ENCODE measurements at places on chromosomes 11 and 22.

GRCh38 chr11:131889760-131890581 is 519.6 kb downstream of the NTM start:
- no peak for DNase-seq

GRCh38 chr11:24794064-24794463 is 297.2 kb downstream of the LUZP2 start:
- no peak for DNase-seq

DNA sequence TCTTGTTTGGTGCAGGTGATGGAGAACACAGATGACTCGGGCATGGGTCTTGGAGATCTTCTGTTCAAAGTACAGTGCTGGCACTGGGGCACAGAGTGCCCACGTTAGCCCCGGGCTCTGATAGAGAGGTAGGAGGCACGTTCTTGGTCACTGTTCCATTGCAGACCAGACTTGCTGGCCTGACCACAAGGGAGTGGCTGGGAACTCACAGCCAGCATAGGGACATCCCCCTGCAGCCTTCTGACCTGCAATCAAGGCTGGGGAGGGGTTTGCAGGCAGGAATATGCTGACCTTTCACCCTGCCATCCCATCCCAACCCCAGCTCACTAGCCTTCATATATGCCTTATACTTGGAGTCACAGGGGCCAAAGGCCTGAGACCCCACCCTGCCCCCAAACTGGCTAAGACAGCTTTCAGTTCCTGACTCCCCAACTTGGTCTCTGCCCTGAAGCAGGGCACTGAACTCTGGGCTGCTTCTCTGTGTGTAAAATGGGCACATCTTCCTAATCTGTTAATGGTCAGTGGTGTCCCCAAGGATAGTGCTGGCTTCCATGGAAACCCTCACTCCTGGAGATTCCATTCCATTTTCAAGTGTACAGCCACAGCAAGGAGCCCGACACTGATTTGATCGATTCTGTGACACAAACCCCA is 4.6 kb downstream of the MRPL49 start:
- no peak for DNase-seq

DNA sequence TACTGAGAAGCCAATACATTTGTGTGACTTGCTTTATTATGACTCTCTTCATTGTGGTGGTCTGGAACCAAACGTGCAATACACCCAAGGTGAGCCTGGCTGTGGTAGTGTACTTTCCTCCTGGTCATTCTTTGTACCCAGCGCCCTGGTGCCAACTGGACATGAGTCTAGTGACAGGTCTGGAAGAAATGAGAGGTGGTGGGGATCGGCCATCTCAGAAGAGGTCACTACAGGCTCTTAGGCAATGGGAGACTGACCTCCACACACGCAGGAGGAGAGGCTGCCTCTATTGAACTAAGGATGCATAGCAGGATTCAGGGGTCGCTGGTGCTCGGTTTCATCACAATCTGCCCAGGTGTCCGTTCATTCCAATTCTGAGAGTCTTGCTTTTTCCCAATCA is 56.4 kb upstream of the RTL6 start:
- DNase-seq, result no peak

DNA sequence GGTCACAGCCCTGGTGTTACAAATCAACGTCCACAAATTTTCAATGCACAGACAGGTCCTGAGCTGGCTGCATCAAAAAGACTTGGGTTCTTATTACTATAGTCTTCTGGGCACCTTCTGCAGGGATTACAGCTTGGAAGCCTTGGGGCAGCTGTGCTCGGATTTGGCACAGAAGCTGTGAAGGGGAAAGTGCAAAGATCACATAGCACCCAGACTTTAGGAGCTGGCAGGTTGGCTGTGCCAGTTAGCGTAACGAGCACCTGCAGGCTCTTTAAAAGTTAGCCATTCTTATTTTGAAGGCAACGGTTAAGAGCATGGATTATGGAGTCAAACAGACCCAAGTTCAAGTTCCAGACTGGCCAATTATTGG is 100.4 kb downstream of the ARL14EP start:
- DNase-seq, result no peak

DNA sequence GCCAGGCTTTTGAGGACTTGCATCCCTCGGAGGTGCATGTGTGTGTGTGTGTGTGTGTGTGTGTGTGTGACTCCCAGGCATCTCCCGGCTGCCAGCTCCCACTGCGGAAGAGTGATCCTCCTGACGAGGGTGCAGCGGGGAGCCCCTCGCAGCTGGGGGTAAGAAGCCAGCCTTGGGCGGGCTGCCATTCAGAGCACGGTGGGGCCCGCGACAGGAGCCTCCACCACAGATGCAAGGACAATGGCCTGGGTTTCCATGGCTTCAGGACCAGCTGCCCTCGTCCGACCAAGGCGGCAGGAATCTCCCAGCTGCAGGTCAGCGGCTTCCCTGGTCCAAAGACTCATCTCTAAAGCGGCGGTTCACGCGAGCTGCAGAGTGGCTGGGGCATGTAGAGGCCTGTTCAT is 908.5 kb downstream of the BRD1 start:
- no peak for DNase-seq

- DNase-seq, result no peak
Observed at GRCh38 chr11:71454470-71455113, 1.6 kb downstream of the NADSYN1 start.

GRCh38 chr11:96257972-96258934 is 84.7 kb downstream of the MAML2 start:
- peak; percentile 51 for DNase-seq

GRCh38 chr22:36331306-36331911 is 56.4 kb downstream of the MYH9 start:
- peak; percentile 81 for DNase-seq

DNA sequence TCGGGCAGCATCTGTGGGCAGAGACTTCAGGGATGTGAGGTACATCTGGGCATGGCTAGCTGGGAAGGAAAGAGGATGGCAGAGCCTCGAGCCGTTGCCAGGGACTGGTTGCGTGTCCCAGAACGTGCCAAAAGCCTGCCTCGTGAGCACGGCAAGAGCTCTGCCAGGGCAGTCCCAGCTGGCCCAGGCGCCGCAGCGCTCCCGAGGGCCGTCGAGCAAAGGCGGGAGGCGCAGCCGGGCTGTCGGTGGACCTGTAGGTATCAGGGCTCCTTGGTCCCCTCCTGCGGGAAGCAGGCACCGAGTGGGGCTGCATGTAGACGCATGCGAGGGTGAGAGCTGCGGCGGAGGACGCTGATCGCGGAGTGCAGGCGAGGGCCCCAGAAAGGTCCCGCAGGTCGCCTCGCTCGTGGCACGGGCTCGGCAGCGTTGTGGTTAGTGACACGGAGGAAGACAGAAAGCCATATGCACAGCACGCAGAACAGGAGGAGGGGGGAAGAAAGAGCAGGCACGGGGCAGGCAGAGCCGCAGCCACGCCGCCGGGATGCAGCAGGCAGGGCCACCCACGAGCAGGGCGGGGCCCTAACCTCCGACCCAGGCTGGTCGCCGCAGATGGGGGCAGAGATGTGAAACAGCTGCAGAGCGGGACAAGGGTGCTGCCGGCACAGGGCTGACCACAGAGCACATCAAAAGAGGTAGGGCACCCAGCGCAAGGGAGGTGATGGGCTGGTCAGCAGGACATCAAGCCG is 18.0 kb downstream of the LSP1 start:
- DNase-seq, result no peak

DNA sequence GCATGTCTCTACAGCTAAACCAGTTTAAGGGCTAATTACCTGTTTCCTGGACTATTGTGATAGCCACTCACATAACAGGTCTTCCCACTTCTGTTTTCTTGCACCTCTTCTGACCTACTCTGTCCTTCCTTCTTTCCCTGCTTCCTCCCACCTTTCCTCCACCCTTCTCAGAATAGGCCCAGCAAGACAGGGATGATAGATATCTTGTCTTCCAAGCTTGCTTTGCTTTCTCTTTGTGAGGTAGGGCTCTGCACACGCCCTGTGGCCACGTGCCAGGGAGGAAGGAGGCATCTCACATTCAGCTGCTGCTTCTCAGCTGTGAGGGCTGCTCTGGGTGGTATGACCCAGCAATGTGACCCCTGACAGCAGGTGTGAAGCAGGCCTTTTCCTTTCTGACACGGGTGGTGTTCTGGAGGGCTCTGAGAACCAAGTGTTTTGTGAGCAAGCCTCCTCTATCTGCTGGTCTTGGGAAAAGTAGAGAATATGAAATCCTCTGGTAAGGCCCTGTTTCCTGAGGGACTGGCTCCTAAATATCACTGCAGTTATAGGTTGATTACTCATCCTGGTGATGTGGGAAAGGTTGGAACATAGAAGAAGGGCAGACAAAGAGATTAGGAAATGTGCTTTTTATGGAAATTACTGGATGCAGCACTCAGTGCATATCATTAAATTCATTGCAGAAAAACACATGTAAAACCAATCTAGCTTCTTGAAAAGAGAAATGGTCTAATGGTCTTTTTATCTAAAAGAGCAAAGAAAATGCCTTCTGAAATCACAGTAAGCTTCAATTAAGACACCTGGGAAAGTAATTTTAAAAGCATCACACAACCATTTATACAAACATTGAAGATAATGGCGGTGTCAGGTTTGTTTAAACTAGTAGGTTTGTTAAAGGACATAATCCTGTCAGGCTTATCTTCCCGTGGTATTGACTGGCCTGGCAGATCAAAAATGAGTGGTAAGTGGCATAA is 8.5 kb downstream of the AMOTL1 start:
- DNase-seq, result no peak

- no peak for DNase-seq
Observed at GRCh38 chr11:56706486-56706885, 7.6 kb downstream of the OR9G1 start.

GRCh38 chr11:84958295-84958694 is 668.8 kb downstream of the DLG2 start:
- DNase-seq, result no peak

DNA sequence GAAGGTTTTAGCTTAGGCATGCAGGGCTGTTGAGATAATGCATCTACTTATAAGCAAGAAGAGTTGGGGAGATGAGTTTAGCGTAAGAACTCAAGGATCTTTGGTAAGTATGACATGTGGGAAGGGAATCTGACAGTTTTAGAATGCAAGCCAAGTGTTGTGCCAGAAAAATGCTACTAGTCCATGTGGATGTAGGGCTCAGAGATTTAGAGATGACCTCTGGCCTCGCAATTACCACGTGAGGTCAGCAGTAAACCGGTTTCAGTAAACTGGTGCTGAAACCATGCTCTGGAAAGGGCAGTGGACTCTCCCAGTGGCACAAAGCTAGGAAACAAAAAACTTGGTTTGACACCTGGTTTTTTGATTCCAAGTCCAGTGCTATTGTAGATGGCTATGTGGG is 18.9 kb downstream of the MRPL16 start:
- DNase-seq, result no peak

DNA sequence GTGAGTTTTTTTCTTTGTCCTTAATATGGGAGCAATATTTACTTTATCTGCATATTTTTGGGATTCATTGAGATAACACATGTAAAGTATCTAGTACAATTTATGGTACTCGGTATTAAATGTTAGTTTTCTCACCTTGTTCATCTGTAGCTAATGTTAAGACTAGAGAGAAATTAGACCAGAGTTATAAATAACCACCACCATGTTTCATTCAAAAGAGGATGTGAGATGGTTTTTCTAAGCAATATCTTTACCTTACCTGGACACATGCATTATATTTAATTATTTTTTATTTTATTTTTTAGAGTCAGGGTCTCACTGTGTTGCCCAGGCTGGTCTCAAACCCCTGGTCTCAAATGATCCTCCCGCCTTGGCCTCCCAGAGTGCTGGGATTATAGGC is 18.4 kb downstream of the ARHGAP42 start:
- DNase-seq, result no peak

GRCh38 chr11:106329273-106330018 is 252.0 kb downstream of the AASDHPPT start:
- no peak for DNase-seq

GRCh38 chr11:80843266-80843974 is 1402.6 kb upstream of the TENM4 start:
- no peak for DNase-seq

DNA sequence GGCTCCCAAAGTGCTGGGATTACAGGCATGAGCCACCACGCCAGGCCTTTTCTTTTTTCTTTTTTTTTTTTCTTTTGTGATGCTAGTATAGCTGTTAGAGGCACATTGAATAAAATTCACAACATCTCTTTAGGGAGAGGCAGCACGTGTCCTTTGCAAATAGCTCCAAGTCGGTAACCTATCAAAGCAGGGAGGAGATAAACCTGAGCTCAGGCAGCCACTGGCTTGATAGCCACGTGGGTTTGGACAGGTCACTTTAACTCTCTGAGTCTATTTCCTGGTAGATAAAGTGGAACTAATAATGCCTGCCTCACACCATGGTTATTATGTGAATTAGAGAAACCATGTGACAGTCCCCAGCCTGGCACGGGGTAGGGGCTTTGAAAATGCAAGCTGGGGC is 43.1 kb upstream of the ATXN10 start:
- DNase-seq, result no peak

GRCh38 chr11:109885006-109885405 is 208.2 kb upstream of the ZC3H12C start:
- no peak for DNase-seq

GRCh38 chr11:72497731-72498130 is 63.4 kb upstream of the CLPB start:
- no peak for DNase-seq

DNA sequence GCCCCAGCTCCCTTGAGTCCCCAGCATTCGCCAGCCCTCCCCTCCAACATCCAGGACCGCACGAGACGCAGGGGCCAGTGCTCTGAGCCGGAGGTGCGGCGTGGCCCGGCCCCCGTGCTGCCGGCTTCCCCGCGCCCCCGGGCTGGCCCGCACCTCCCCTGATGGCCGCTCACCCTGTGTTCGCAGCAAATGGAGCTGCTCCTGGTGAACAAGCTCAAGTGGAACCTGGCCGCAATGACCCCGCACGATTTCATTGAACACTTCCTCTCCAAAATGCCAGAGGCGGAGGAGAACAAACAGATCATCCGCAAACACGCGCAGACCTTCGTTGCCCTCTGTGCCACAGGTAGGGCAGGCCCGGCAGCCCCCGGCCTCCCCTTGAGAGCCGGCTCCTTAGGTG is 2.7 kb downstream of the CCND1 start:
- DNase-seq, result no peak

- DNase-seq, result no peak
Observed at GRCh38 chr11:60763692-60764369, 7.2 kb downstream of the MS4A15 start.

DNA sequence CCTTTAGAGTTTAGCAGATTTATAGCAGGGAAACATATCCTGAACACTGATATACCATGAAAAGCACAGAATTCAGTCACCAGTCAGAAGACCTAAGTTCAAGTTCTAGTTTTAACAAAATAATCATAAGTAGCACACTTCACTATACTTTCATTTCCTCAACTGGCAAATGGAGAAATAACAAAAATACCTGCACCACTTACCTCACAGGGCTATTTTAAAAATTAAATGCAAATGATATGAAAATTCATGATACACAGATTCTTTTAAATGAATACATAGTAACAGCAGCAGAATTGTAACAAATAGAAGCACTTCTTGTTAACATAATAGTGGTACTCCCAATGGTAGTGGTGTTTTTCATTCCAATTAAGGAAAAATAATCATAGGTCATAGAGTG is 139.0 kb downstream of the FCHSD2 start:
- no peak for DNase-seq

DNA sequence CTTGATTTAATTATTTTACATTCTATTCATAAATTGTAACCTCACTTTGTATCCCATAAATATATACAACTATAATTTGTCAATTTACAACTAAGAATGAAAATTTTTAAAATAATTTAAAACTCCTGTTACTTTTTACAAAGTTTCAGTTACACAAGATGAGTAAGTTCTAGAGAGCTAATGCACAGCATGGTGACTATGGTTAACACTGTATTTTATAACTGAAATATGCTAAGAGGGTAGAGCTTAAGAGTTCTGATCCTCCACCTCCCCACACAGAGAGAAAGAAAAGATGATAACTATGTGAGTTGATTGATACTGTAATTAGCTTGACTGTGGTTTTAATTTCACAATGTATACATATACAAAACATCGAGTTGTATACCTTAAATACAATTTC is 412.5 kb upstream of the DDI1 start:
- DNase-seq, result no peak

Data from GM19239 (cell line).